ENCODE measurements at places on chromosomes 1 and 21. TPM values are rescaled to one million over a fixed set of nuclear protein-coding genes. Genes with fewer than 3 reads are reported as not detected.

The RGS4 gene
- total RNA-seq: not detected

The LCE1B gene
- not detected for total RNA-seq

DNA sequence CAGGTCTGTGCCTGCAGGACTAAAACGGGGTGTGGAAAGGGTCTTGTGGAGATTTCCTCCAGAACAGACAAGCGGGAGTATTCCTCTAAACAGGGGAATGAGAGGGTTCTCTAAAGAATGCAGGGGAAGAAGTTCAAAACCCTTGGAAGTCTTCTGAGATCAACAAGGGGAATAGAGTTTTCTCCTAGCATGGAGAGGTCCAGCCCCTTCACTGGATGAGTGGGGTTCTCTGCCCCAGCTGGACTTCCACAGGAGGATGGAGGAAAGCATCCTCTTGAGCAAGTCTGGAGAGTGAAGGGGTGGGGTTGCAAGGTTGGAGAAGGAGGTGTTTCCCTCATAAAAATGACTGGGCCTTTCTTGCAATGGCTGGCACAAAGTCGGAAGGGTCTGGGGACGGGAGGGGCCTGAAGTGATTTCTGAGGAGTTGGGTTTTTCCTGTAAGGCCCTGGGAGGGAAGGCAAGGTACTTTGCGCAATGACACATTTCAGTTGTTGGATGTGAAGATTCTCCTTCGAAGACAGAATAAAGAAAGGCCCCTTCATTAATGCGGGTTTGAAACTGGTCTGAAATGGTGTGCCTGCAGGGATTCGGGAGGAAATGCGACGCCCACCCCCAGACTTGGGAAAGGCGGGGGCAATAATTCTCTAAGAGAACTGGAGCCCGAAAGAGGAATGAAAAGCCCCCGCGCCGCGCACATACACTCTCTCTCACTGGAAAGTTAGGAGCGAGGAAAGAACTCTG is 884 bp downstream of the SPATA6 start:
- H3K27ac ChIP-seq: no peak overlapping the region
- peaks cover 23% of the 10 kb centered on the region for H3K27me3 ChIP-seq
- no peaks in the 10 kb centered on the region for H3K36me3 ChIP-seq
- DNase-seq: no peak
- peaks cover 15% of the 10 kb centered on the region for H3K4me1 ChIP-seq

GRCh38 chr1:115882913-115883902 is 42.3 kb upstream of the NHLH2 start:
- no peak for DNase-seq
- no peaks in the 10 kb centered on the region for H3K36me3 ChIP-seq
- peaks cover 14% of the 10 kb centered on the region for H3K27me3 ChIP-seq
- no peak overlapping the region for H3K4me3 ChIP-seq

Data from activated CD8-positive, alpha-beta memory T cell treated with anti-CD3 and anti-CD28 coated beads, Interleukin-2, amount 10 ng/mL, durations not matched to agents 7 days and 5 days (primary cell).